ENCODE measurements at places on chromosomes 2 and 18.

- peak; percentile 37 for DNase-seq
These were observed 49.3 kb downstream of the GPR39 start for GRCh38 chr2:132465917-132466316.

DNA sequence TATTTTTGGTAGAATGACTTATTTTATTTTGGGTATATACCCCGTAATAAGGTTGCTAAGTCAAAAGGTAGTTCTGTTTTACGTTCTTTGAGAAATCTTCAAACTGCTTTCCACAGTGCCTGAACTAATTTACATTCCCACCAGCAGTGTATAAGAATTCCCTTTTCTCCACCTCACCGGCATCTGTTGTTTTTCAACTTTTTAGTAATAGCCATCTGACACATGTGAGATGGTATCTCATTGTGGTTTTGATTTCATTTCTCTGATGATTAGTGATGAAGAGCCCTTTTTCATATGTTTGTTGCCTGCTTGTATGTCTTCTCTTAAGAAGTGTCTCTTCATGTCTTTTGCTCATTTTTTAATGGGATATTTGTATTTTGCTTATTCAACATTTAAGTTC, 215.2 kb upstream of the TFPI start:
- DNase-seq, result no peak

GRCh38 chr18:42578792-42579191, 536.7 kb downstream of the RIT2 start:
- no peak for DNase-seq

DNA sequence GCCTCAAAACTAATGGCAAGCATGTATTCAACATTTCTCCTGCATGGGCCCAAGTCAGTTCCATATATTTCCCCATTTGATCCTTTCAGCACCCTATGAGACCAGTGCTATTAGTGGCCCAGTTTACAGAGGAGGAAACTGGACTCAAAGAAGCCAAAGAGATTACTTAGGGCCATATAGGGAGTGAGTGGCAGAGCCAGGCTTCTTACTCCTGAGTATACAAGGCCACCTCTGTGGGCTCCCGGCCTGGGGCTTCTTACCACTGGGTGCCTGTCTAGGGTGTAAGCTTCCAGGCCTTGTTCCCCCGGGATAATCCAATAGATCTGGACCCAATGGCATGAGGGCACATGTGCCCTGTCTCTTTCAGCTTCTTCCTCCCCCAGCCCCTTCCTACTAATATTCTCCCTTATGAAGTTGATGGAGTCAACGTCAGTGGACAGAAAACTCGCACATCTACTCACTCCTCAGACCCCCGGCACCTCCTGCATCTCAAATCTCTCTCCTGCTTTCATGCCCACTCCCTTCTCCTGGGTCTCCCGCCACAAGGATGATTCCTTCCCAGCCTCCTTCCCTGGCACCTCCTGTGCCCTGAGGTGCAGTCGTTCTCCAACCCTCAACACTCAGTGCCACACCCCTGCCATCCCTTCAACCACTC, 222.6 kb downstream of the ANAPC1 start:
- DNase-seq, result no peak

DNA sequence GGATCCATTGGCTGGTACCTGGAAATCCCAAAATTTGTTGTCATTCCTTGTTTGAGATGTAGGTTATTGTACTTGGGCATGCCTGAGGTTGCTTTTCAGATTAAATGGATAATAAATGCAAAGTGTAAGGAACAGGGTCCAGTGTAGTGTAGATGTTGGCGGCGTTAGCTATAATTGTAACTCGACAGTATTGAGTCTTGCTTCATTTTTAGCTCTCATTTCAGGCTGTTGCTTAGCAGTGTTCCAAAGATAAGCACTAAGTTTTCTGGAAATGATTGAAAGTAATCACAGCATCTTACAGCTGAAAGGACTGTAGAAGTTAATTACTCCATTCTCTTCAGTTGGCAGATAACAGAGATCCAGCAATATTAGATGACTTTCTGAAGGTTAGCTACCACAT, 47.8 kb upstream of the SPTBN1 start:
- DNase-seq, result no peak

DNA sequence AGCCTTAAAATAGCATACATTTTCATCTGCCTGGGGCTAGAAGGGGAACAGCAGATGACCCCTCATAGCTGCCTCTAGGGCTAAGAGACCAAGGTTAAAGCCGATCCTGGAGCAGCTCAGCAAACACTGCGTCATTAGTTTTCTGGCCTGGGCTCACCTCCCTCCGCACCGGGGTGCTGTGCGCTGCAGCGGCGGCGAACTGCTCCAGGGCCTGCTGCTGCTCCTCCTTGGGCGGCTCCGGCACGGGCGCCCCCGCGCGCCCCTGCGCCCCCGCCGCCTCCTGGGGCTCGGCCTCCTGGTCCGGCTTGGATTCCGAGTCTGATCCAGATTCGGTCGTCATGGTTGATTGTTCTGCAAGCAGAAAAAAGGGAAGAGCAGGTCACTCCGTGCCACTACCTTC, 55.0 kb downstream of the EPB41L3 start:
- DNase-seq, result no peak

- no peak for DNase-seq
These were observed 686.7 kb downstream of the NYAP2 start for GRCh38 chr2:226086190-226086589.

DNA sequence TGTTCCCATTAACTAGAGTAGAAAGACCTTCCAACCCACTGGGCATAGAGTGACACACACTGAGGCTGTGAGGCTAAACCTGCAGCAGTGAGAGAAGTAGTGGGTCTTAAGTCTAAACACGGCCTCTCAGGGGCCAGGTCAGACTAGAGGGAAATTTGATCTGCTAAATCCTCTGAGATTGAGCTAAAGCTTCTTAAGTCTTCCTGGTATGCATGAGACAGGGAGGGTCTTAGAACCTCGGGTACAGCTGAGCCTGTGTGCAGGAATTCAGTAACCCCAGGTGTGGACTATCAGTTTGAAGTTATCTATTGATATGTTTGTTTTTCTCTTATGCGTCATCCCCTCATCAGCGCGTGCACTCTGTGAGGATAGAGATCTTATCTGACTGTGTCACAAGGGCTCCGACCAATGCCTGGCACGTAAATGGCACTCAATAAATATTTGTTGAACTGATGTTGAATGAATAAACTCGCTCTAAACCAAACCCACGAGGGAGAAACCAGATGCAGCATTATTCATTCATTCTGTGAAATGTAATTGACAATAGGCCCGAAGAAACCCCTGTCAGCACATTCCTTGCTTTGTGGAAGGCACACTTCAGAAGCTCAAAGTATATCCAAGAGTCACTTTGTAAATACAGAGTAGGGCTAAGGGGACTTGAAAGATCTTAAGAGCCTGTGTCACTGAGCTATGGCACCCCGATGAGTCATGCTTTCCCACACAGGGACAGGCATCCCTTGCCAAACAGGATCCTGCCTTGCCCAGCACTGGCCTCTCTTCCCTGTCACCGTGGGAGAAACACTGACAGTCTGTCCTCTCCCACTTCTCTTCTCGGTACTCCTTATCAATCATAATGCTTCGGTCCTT, 21.7 kb upstream of the RAB10 start:
- peak; percentile 65 for DNase-seq

DNA sequence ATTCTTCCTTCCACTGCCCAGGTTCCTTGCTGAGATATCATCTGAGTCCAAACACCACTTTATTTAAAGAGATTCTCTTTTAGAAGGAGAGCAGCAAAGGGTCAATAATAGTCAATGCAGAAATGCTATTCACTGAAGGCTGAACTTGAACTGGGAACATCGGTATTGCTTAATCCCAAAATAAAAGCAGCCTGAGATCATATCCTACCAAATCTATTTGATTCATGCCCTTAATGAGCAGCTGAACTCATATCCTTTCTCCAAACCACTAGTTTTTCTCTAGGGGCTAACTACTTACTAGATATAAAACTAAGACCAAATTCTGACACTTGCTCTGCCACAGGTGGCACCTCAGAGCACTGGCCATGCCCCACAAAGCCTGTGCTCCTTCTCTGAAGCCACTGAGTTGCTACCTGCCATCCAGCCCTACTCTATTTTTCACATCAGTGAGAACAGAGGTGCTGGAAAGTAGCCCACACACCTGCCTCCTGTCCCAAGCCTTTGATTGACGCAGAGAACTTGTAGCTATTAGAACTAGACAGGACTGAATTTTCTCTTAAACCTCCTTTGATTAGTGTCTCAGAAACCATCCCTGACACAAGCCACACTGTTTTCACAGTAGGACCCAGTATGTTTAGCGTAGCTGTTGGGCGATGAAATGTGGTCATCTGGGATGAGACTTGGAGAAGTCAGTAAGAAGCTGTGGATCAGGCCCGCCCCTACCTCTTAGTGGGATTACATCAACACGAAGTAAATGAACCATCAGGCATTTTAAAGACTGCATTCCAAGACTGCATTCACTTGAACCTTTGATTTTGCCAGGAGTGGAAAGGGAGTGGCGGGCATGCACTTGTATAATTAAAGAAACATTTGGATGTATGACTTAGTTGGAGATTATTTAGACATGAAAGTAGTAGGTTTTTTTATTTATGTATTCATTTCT, 124.3 kb downstream of the RBMS1 start:
- DNase-seq, result no peak
